Activated T-cell treated with anti-CD3 and anti-CD28 coated beads, Interleukin-2, amount 50 U/mL, for 72 hours (primary cell): ENCODE measurements at places on chromosomes 1 and 21. TPM values are rescaled to one million over a fixed set of nuclear protein-coding genes. Genes with fewer than 3 reads are reported as not detected.
A peak's percentile ranks its signal among the peaks of the same experiment; 100 is the strongest.

Gene PARS2
- total RNA-seq: 7.3 TPM

Gene PLXNA2
- 0.07 TPM for total RNA-seq

DNA sequence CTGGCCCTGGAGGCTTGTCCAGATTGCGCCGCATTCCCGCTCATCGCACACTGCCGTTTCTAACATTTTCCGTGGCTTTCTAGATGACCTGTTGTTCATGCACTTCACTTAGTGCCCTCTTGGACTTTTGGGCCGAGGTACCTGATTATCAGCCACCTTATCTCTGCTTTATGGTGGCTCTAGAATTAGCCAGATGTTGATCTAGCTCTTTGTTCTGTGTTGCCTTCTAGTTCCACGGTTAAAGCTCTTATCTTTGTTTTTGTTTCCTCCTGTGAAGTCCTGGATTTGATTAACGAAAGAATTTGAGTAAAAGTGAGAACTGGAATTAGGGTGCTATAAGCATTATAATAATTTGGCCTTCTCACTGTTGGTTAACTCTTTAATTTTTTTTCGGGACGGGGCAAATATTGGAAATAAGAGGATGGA lies 945 bp downstream of the RNPEP start:
- DNase-seq: no peak

Gene LRRN2
- not detected for total RNA-seq

GRCh38 chr1:192545896-192546521 lies 29.6 kb upstream of the RGS1 start:
- DNase-seq: no peak

GRCh38 chr1:168987923-168988322 lies 118.6 kb upstream of the ATP1B1 start:
- DNase-seq: no peak

- peak; percentile 80 for DNase-seq
Measured at GRCh38 chr1:180252638-180253536, 22.8 kb downstream of the LHX4 start.

DNA sequence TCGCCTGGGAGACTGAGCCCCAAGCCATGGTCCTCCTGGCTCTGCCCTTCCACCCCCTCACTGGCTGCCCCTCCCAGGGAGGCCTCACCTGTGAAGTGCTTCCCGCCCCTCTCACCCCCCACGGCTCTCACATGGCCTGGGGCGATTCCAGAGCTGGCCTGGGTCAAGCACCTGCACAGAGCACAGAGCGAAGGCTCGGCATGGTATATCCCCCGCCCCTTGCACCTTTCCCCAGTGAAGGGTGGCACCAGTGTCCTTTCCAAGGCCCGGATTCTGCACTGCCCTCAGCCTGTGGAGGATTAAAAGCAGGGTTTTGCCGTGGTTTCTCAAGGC lies 1.1 kb upstream of the AJAP1 start:
- DNase-seq: no peak

- DNase-seq: no peak
Measured at GRCh38 chr1:185404291-185404690, 87.2 kb upstream of the IVNS1ABP start.

DNA sequence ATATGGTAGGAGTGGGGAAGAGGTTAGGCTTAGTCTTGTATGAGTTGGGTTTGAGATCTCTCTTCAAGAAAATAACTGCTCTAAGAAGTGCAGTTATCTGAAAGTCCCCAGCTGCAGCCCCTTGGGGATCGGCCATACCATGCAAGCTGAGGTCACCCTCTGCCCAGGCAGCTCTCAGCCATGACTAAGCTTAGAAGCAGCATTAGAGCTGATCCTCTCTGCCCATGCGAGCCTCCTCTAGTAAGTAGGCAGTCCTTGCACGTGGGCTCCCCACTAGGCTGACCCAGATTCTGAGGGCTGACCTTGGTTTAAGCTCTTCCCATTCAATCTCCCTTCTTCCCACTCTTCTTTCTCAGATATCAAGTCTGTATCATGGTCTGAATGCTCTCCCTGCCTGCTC lies 121.0 kb upstream of the UBE2U start:
- DNase-seq: no peak

DNA sequence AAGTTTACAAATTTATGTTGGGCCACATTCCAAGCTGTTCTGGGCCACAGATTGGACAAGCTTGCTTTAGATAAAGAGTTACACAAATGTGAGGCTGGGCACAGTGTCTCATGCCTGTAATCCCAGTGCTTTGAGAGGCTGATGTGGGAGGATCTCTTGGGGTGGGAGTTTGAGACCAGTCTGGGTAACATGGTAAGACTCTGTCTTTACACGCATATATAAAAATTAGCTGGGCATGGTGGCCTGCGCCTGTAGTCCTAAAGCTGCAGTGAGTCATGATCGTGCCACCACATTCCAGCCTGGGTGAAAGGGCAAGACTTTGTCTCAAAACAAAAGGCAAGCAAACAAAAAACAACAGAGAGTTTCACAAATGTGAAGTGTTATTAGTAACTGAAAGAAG lies 5.9 kb upstream of the VCAM1 start:
- peak; percentile 4 for DNase-seq
